ENCODE measurements at places on chromosomes 7 and 10. TPM values are rescaled to one million over a fixed set of nuclear protein-coding genes. Genes with fewer than 3 reads are reported as not detected.

PCGF6 gene
- total RNA-seq: 17.6 TPM

TMEM236 gene
- total RNA-seq: 0.11 TPM

RNF148 gene
- not detected for total RNA-seq

GPR85 gene
- total RNA-seq: not detected

CCDC136 gene
- total RNA-seq: 9.0 TPM

BMPER gene
- not detected for total RNA-seq

CAMK1D gene
- total RNA-seq: 10.0 TPM
